ENCODE measurements at places on chromosomes 3 and 15.

DNA sequence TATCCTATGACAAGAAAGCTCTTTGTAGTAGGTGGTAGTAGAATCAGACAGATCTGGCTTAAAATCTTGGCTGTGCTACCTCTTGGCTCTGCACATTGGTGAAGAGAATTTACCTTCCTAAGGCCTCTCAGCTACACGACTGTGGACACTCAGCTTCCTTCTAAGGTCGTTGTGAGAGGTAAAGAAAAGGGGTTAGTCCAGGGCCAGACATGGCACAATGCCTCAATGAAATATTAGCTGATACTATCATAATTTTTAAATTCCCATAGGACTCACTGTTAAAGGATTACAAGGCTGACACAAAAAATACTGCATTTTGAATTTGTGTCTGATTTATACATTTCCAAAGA is 80.4 kb downstream of the IGF1R start:
- no peak for DNase-seq

DNA sequence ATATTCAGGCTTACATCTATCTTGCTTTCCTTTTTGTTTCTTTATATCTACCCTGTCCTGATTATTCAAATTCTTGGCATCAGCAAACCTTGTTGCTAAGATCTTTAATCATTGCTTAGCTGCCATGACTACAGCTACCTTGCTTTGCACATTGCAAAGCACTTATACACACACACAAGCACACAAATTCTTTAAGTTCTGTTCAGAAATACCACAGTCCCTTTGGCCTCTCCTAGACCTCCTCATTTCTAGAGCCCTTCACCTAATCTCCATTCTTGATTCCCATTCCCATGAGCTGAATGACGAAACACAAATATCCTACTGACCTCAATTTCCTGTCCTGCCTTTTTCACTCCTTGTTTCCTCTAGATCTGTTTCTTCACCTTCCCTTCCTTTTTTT is 409.6 kb downstream of the UNC13C start:
- no peak for DNase-seq

GRCh38 chr15:37984368-37984767 is 49.9 kb downstream of the TMCO5A start:
- no peak for DNase-seq

DNA sequence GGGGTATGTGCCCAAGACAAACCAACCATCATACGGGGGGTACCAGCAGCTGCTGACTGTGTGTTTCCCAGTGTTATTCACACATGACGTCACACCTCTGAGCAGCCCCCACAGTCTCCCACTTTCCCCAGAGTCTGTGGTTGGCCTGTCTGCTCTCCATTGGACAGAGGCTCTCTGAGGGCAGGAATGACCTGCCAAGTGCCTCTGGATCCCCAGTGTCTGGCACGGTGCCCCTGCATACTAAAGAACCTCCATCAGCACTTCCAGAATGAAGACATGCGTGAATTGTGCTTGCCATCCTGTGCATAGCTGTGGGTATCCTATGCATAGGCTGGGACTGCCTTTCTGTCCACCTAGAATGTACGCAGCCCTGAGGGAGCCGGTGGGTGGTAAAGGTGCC is 3.5 kb upstream of the CCDC9B start:
- DNase-seq: no peak

All from stimulated activated CD8-positive, alpha-beta memory T cell treated with anti-CD3 and anti-CD28 coated beads, Interleukin-4, amount 100 ng/mL, for 24 hours (primary cell).